Progenitor cell of endocrine pancreas (in vitro differentiated cells): ENCODE measurements at places on chromosomes 12 and 14. TPM values are rescaled to one million over a fixed set of nuclear protein-coding genes. Genes with fewer than 3 reads are reported as not detected.

Gene TC2N
- 36.6 and 38.5 TPM in 2 replicates for total RNA-seq

Gene ARHGDIB
- total RNA-seq, result 0.79 and 1.7 TPM in 2 replicates

DNA sequence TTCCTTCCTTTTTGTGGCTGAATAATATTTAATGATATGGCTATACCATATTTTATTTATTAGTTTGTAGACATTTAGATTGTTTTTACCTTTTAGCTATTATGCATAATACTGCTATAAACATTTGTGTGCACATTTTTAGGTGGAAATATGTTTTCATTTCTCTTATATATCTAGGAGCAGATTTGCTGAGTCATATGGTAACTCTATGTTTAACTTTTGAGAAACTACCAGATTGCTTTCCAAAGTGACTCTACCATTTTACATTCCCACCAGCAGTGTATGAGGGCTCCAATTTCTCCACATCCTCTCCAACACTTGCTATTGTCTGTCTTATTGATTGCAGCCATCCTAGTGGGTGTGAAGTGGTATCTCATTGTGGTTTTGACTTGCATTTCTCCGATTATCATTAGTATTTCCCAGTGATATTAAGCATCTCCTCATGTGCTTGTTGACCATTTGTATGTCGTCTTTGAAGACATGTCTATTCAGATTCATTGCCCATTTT is 160.2 kb downstream of the KICS2 start:
- H3K27ac ChIP-seq, result no peak overlapping the region
- no peaks in the 10 kb centered on the region for H3K27me3 ChIP-seq
- H3K36me3 ChIP-seq, result no peaks in the 10 kb centered on the region
- no peak for DNase-seq
- no peaks in the 10 kb centered on the region for H3K4me1 ChIP-seq
- H3K4me3 ChIP-seq, result no peak overlapping the region

DNA sequence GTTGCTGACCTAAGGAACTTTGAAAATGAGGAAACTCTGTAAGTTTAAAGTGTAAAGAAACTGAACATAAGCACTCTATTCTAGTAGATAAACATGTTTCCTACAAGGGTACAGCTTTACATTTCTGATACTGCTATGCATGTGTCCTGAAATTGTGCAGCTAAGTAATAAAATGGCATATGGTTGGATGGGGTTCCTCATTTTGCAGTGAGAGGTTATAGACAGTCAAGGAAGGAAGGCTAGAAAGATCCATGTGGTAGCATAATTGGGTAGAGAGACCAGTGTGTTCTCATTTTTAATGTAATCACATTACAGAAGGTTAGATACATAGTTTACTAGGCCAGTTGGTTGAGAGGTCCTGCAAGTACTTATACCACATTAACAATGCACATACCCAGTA is 477.0 kb downstream of the TMEM121 start:
- H3K4me1 ChIP-seq, result no peaks in the 10 kb centered on the region
- H3K27ac ChIP-seq, result no peak overlapping the region
- no peak overlapping the region for H3K4me3 ChIP-seq
- no peaks in the 10 kb centered on the region for H3K27me3 ChIP-seq

DNA sequence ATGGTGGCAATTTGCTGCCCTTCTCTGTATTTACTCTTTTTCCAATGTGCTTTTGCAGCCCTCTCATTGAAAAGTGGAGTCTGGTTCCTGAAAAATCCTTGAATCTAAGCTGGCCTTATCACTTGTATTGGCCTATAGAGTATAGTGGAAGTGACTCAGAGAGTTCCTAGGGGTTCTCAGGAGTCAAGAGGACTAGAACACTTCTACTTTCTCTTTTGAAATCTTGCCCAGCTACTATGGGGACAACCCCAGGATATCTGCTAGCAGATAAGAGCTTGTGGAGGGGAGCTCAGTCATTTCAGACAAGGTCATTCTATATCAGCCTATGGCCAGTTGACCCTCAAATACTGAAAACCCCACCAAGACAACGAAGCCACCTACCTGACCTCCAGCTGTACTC is 26.7 kb upstream of the WSCD2 start:
- no peak overlapping the region for H3K4me3 ChIP-seq
- no peak overlapping the region for H3K27ac ChIP-seq
- H3K4me1 ChIP-seq, result peaks cover 1% of the 10 kb centered on the region
- no peaks in the 10 kb centered on the region for H3K36me3 ChIP-seq
- H3K27me3 ChIP-seq, result peaks cover 18% of the 10 kb centered on the region
